ENCODE measurements at places on chromosomes 3 and 15.
A peak's percentile ranks its signal among the peaks of the same experiment; 100 is the strongest.

- DNase-seq: no peak
Observed at GRCh38 chr3:3783696-3784095, 15.5 kb upstream of the LRRN1 start.

- DNase-seq: no peak
Observed at GRCh38 chr3:126423191-126424038, 28.7 kb downstream of the CFAP100 start.

DNA sequence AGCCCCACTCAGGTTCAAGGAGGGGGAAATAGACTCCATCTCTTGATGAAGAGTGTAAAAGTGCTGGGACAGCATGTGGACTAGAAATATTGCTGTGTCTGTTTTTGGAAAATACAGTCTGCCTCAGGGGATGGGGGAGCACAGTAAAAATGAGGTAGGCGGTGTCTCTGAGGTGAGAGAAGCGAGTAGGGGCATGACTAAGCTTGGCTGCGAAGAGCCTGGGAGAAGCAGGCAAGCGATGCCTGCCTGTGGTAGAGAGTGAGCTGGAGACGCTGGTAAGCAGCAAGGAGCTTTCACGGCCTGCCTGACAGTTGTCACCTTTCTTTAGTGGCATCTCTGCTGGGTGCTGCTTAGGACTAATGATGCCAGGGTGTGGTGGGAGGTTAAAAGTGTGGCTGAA lies 49.0 kb upstream of the DCLK3 start:
- no peak for DNase-seq

DNA sequence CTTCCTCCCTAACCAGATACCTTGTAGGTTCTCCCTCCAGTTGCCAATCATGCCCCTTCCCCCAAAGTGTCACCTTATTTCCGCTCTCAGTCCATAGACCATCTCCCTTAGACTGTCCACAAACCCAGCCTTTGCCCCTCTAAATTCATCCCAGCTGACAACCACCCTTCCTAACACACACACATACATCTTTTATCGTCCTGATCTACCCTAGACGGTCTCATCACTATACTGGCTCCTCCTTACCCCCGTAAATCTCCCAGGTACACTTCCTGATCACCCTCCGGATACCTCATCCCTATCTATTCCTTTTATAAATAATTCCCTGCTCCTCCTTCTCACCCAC lies 828 bp downstream of the THOC7 start:
- DNase-seq: no peak

- DNase-seq: no peak
Observed at GRCh38 chr3:16338999-16339398, 74.0 kb downstream of the OXNAD1 start.

- DNase-seq: no peak
Observed at GRCh38 chr3:59820352-59820934, 770.6 kb upstream of the CFAP20DC start.

DNA sequence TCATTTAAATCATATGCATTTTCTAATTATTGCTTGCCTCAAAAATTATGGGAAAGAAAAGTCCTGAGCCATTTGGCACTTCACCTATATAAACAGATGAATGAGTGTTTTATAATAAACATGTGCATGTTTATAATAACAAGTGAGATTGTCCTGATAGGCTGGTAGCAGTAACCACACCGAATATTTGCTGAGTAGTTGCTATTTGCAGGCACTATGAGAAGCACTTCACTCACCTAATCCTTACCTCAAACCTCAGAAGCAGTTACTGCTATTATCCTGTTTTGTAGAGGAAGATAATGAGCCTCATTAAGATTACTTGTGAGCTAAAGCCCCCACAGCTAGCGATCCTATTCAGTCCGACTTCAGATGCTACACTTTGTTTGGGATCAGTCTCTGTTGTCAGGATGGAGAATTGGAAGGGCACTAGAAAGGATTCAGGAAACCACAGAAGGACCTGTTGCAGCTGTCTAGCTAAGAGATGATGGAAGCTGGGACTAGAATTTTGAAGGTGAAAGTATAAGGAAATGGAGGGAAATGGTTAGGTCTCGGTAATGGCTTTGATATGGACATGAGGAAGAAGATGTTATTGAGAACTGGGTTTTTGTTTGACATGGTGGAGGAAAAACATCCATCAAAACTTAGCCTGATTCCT lies 28.4 kb upstream of the MAGI1 start:
- peak; percentile 47 for DNase-seq

DNA sequence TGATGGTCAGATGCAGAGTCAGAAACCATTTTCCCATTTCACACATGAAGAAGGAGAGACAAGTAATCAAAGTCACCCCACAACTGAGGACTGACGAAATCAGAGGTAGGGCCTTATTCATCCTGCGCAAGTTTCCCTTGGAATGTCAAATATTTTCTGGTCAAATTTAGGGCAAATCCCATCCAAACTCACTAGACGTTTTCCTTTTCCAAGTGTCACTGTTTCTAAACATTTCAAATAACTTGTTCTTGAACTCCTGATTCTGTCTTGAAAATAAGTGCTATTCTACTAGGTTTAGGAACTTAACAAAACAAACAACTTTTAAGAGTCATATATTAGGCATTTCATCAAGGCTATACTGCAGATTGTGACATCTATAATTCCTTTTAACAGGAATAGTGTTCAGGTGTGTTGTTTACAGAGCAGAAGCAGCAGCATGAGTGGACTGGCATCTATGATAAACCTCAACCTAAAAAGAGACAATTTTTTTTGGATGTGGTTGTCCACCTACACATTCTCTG lies 40.7 kb downstream of the SUMF1 start:
- DNase-seq: no peak

DNA sequence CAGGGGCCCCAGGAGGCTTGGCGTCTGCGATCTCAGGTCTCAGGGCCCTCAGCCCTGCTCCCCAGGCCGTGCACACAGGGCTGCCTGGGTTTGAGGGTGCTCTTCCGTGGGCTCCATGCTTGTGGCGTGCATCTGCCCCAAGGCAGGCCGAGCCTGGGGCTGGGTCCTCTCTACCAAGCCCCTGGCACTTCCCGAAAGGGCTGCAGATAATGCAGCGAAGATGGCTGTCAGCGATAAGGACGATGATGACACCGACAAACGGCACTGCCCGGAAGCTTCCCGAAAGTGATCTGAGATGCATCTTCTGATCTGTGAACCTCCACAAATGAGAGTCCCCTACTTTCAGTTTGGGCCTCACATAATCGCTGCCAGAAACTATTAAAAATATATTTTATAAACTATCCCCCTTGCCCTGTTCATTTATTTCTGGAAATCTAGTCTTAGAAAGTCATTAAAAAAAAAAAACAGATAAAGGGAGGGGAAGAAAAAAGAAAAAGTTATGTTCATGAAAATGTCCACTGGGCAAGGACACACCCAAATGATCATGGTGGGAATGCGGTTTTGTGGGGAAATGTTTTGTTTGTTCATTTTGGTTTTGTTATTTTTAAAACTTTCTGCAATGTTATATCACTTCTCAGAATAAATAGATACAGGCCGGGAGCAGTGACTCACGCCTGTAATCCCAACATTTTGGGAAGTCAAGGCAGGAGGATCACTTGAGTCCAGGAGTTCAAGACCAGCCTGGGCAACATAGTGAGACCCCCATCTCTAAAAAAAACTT lies 51.5 kb downstream of the RPN1 start:
- no peak for DNase-seq

GRCh38 chr15:22944651-22945050 lies 35.5 kb downstream of the CYFIP1 start:
- peak; percentile 55 for DNase-seq

DNA sequence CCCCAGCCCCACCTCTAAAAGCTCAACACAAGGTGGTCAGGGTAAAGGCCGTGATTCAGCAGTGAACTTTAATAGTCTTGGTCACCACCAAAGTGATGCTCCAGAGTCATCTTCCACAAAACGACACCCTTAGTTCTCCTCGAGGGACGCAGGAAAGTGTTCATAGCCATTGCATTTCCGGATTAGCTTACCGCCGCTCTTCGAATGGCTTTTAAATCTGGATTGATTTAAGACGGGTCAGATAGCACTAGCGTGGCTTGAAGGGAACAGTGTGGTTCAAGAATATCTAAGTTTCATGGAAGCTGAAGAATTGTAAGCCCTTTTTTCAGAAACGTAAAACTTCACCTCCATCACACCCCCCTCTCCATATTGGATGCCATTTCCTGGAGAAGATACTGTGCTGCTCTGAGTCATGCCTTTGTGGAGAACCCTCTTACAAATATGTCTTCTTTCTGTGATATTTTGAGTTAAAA lies 829 bp downstream of the RNF7 start:
- DNase-seq: no peak

DNA sequence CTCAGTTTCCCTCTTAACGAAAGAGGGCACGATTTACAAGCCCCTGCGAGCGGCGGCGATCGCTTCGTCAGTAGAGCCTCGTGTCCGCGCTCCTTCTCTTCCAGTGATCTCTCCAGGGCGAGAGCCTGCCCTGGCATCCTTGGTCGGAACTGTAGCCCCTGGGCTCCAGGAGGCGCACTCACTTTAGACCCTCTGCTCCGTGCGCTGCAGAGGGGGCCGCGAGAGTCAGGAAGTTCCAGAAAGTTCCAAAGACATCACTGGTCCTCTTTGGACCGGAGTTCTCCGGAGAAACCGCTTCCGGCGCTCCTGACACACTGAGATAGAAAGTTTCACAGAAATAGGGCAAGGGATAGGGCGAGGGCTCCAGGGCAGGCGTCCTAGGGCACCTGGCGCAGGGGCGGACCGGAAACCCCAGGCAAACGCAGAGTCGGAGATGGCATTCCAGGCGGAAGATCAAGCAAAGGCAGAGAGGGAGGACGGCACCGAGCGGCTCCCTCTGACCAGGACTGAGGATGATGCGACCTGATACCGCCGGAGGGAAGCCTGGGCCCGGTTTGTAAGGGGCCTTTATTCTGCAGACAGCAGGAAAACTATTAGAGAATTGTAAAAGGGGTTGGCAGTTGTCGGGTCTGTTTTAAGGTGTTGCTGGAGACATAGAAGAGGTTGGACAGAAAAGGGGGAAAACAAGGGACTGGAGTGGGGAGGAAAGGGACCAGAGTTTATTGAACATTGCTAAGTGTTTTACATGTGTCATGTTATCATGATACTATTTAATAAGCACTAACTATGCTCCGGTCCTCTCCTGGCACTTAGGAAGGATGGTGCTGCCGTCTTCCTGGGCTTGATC lies 1.3 kb upstream of the CPEB1 start:
- no peak for DNase-seq

DNA sequence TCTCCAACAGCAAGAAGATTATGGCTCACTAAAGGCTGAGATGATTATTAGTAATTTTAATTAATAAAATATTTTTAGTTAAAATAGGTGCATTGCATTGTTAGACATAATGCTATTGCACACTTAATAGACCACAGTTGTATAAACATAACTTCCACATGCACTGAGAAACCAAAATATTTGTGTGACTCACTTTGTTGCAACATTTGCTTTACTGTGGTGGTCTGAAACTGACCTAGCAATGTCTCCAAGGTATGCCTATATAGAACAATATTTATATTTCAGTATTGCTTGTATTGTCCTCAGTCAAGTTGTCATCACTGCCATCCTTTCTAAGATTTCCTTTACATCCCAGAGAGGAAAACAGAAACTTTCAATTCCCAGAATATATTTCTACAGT lies 1215.2 kb downstream of the SI start:
- no peak for DNase-seq

Data from NCI-H1417 (cell line).